Stimulated activated CD8-positive, alpha-beta memory T cell treated with anti-CD3 and anti-CD28 coated beads, Interleukin-4, amount 100 ng/mL, for 1 hour (primary cell): ENCODE measurements at places on chromosomes 12 and 14.

DNA sequence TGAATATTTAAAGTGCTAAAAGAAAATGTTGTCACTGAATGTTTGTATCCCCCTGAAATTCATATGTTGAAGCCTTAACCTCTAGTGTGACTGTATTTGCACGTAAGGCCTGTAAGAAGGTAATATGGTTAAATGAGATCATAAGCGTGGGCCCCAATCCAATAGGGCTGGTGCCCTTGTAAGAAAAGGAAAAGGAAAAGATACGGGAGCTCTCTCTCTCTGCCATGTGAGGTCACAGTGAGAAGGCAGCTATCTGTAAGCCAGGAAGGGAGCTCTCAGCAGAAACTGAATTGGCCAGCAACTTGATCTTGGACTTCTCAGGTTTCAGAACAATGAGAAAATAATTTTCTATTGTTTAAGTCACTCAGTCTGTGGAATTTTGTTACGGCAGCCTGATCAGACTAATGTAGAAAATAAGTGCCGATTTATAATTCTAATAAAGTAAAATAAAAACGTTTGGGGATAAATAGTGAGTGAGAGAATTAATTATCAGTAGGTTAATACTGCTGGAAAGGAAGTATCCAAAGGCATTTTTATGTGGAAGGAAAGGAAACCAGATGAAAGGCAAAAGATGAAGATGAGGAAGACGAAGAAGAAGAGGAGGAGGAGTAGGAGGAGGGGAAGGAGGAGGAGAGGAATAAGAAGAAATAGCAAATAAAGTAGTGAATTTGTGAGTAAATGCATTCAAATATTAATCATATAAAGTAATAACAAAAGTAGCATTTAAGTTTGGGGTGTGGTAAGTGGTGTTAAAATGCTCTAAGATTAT is 188.5 kb upstream of the KRR1 start:
- DNase-seq = no peak

GRCh38 chr14:79652513-79653307 is 558.6 kb downstream of the DIO2 start:
- DNase-seq = no peak

DNA sequence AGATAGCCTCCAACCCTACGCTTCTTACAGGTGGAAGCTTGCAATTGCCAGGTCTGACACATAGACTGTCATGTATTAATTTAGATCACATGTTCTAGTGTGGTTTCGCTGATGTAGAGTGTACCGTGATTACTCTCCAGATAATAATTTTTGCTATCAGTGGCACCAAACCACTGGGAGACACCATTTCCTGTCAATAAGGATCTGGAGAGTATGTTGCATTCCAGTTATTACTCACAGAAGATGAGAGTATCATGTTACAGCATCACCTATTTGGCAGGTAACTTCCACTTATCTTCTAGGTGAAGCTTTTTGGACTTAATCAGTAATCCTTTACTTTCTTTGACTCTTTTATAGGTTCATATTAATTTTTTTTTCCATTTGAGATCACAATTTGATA is 147.2 kb downstream of the HELB start:
- DNase-seq = no peak

- no peak for DNase-seq
These were observed 121.3 kb downstream of the SLC25A21 start for GRCh38 chr14:37051153-37051552.
